Kasumi-1 (cell line): ENCODE measurements at places on chromosomes 11 and 22.
A peak's percentile ranks its signal among the peaks of the same experiment; 100 is the strongest.

DNA sequence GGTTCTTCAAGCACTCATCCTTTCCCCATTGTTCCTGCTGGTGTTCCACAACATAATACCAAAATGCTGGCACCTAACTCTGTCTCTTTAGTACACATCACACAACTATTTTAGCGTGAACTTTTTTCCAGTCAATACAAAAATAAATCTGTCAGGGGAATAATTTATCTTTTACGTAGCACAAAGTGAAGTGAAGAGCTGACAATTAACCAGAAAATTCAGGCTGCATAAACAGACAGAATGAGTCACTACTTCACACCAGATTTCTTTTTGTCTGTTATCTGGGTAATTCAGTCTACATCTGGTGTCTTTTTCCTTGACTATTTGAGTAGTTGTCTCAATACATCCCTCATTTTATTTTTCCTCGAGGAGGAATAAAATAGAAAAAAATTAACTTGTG, 7.9 kb upstream of the ETS1 start:
- no peak for DNase-seq

DNA sequence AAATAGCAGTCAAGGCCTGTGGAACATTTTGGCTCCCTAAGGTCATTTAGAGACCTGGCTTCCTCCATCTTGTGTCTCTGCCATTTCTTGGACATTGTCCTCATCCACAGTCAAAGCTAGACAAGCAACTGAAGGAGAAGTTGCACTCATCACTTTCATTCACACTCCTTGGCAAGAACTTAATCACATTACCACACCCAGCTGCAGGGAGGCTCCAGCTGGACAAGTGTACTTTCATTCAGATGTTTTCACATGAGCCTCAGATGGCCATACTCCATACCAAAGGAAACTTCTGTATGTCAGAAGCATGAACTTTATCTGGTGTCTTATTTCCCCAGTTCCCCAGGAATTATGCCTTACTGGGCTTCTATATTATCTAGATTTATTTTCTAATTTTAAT, 537.4 kb downstream of the TMEM135 start:
- DNase-seq, result no peak

- DNase-seq, result no peak
Measured at GRCh38 chr11:499201-500076, 7.6 kb downstream of the RNH1 start.

DNA sequence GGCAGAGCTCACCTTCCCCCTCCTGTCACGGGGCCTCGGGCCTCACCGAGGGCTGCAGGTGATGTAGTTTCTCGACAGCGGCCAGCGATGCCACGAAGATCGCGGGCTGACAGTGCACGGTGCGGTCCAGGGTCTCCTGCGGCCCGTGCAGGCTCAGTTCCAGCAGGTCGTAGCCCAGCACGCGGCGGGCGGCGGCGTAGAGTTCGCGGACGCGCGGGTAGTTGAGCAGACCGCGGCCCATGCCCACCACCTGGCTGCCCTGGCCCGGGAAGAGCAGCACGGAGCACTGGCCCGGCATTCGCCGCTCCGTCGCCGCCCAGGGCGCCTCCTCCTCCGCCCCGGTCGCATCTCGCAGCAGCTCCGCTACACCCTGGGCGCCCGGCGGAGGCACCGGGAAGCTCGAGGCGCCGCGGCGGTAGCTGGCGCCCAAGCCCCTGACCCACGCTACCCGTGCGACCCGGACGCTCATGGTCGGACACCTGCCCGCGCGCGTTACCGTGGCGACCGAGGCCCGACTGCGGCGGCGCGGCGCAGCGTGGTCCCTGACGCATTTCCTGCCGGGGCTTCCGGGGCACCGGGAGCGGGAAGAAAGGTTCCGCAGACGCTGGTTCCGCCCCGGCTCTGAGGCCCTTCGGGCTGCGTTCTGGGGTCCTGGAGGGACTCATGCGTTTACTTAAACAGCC, at the start of gene MCAT:
Gene MCAT (minus strand): TSS at position 519 of the 683 bp plus-strand sequence. CDS start 50 bp downstream, at position 469.
- peak; percentile 69 for DNase-seq

DNA sequence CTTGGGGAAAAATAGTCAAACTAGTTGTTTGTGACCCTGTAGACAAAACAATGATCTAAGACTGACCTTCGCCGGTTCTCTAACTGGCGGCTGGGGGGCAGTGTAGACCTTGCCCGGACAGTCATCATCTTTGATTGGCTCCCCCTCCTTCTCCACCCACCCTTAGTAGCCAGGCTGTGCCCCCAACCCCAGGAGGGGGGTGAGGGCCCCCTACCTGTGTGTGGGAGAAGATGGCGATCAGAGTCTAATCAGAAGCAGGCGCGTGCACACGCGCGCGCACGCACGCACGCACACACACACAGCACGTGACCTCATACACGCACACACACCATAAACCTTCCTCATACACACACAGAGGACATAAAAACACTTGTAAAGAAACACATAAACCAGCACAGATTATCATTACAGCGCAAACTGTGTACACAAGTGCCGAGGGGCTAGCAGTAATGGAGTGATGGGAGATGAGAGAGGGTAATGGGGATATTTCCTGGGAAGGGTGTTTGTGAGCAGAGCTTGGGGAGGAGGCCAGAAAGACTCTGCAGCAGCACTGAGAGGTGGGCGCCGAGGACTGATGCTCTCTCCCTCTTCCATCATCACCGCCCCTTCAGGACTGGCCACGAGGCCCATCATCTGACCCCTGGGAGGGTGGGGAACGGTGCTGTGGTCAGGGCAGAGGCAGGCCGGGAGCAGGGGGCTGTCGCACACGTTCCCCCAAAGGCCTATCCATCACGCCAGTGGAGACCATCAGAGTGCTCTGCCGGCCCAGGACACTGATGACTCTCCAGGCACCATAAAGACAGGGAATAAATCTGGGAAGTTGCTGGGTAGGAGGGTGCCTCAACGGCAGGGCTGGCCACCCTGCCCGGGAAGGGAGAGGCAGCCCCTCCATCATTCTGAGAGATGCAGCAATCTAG, 12.2 kb downstream of the NECTIN1 start:
- DNase-seq, result no peak

- DNase-seq, result no peak
Measured at GRCh38 chr11:6229911-6230310, 4.5 kb downstream of the FHIP1B start.

- DNase-seq, result no peak
Measured at GRCh38 chr11:65338676-65339075, 5.0 kb downstream of the DPF2 start.

DNA sequence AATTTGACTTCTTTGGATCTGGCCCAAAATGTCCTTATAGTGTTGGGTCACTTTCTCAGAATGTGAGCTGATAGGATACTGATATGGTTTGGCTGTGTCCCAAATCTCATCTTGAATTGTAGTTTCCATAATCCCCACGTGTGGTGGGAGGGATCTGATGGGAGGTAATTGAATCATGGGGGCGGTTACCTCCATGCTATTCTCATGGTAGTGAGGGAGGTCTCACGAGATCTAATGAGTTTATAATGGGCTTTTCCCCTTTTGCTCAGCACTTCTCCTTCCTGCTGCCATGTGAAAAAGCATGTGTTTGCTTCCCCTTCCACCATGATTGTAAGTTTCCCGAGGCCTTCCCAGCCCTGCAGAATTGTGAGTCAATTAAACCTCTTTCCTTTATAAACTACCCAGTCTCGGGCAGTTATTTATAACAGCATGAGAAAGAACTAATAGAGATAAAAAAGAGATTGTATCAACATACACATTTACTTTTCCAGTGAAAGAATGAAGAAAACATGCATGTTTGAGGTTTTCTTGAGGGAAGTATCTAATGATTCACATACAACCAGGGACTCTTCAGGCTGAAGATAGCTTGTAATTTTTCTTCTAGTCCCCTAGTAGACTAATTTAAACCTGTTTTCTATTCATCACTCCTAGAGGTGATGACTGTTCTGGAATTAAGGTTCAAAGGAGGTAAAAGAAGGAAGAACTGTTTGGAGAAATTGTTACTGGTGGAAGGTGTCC, 17.3 kb upstream of the CSTF3 start:
- DNase-seq, result no peak

DNA sequence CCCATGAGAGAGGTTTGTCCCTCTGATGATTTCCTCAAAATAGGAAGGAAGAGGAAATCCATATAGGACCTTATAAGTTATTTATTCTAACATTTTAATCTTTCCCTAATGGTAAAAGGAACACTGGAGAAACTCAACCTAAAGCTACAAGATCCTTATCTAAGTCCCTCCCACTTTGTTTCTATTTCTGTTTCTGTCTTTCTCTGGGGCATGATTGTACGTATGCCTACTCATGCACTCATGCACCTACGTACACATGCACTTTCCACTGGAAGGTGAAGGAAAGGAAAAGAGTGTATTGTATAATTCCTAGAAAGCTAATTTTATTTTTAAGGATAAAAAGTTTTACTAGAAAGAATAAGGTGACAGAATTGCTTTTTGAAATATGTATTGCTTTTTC, 125.0 kb downstream of the RAB38 start:
- DNase-seq, result no peak

- DNase-seq, result peak; percentile 51
Measured at GRCh38 chr11:121321614-121322243, 29.2 kb downstream of the SC5D start.

DNA sequence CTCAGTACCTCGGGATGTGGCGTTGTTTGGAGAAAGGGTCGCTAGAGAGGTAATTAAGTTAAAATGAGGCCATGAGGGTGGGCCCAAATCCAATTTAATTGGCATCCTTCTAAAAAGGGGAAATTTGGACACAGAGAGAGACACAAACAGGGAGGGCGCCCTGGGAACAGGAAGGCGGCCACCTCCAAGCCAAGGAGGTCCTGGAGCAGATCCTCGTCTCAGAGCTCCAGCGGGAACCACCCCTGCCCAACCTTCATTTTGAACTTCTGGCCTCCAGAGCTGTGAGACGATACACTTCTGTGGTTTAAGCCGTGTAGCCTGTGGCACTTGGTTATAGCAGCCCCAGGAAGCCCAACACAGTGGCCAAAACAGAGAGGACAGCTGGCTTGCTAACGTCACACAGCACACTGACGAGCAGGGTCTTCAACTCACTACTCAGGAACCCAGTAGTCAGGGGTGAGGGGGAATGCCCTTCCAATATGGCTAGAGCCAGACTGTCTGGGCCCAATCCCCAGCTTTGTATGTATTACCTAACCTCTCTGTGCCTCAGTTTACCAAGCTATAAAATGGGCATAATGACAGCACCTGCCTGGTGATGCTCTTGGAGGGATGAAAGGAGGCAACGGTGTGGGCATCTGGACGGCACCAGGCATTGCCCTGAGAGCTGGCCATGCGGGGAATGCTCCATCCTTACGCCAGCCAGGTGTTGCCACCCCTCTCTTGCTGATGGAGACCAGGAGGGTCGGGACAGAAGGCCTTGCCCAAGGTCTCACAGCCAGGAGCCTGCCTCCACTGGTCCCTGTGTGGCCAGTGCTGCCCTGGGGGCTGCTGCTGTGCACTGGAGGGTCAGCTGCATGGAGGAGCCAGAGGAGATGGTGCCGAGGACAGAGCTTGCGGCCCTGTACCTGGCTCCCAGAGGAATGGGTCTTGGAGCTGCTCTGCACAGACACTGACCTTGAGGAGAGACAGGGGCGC, 53.3 kb upstream of the LINC01488 start:
- DNase-seq, result no peak

DNA sequence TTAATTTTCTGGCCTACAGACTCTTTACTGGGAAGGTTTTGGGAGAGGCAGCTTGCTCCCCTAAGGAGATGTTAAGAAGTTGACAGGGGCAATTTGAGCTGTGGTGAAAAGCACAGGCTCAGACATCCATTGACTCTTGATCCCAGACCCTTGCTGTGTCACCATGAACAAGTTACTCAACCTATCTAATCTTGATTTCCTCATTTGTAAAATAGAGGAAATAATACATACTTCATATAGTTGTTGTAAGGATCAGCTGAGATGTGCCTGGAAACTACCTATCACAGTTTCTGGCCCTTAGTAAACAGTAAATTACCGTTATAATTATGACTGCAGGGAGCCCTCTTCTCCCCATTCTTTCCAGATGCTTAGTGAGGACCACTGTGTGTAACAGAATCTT, 16.6 kb upstream of the SCGB1D4 start:
- no peak for DNase-seq
